Stimulated activated CD4-positive, alpha-beta T cell treated with anti-CD3 and anti-CD28 coated beads, Interleukin-4, amount 100 ng/mL, for 4 hours (primary cell): ENCODE measurements at places on chromosomes 6 and 20.

GRCh38 chr20:15487682-15488081 lies 1085.6 kb downstream of the KIF16B start:
- no peak for DNase-seq

DNA sequence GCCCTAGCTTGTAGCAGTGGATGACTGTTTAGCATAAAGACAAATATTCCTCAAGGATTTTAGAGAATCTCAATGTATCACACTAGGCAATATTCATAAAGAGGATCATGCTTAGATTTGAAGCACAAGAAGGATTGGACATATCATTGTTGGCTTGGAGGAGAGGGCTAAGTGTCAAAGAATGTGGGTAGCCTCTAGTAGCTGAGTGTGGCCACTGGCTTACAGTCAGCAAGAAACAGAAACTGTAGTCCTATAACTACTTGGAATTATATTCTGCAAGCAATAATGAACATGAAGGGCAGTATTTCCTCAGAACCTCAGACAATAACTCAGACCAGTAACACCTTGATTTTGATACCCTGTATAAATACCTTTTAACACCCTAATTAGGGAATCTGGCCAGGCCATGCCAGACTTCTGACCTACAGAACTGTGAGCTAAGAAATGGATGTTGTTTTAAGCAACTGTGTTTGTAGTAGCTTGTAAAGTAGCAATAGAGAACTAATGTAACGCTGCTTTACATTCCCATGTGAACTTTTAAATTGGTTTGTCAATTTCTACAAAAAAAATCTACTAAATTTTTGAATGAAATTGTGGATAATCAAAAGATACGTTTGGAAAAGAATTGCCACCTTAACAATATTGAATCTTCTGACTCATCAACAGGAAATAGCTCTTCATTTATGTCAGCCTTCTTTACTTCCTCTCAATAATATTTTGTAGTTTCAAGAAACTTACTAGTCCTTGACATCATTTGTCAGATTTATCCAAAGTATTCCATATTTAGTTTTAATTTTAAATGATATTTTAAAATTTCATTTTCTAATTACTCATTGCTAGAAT lies 65.2 kb upstream of the RSPO3 start:
- DNase-seq = no peak

- DNase-seq = no peak
Observed at GRCh38 chr6:17311595-17312311, 30.6 kb downstream of the RBM24 start.

- DNase-seq = no peak
Observed at GRCh38 chr6:164502833-164503232, 806.6 kb downstream of the C6orf118 start.

DNA sequence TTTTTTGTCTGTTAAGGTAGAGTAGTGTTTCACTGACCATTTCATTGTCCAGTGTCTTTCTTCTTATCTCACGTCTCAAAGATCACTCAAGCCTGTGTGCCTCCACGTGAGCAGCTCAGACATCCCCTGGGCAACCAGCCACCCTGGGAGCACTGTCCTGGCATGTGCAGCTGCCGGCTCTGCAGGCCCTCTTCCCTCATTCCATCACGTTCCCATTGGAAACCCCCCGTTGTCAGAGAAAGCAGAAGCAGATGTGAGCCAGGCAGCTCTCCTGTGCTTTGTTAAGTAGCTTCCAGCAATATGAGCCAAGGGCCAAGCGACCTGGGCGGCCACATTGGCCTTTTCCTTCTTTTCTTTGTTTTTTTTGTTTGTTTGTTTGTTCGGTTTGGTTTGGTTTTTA lies 233.2 kb upstream of the SYNDIG1 start:
- no peak for DNase-seq

DNA sequence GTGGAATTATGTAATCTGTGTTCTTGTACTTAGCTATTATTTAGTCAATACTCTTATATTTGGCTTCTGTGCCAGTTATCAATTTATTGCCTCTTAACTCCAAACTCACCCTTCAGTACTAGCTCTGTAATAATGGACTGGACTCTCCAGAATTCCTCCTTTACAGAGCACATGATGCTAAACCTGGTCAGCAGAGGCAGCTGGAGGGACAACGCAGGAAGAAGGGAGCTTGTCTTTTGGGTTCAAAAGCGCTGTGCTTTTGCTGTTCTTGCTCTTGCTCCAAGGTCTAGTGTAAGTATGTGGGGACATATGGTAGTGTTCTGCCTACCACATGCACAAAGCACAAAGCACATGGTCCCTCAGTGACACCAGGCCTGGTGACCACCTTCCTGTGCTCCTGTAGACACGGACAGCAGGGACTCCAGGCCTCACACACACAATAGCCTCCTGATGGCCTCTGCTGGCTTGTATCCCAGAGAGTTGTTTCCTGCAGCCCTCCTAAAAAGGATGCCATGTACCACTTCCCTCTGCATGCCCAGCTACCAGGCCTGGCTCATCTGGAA lies 46.1 kb downstream of the CHD6 start:
- no peak for DNase-seq

GRCh38 chr20:49172413-49172812 lies 15.7 kb downstream of the STAU1 start:
- no peak for DNase-seq

GRCh38 chr6:158161566-158162254 lies 6.4 kb downstream of the SERAC1 start:
- no peak for DNase-seq

DNA sequence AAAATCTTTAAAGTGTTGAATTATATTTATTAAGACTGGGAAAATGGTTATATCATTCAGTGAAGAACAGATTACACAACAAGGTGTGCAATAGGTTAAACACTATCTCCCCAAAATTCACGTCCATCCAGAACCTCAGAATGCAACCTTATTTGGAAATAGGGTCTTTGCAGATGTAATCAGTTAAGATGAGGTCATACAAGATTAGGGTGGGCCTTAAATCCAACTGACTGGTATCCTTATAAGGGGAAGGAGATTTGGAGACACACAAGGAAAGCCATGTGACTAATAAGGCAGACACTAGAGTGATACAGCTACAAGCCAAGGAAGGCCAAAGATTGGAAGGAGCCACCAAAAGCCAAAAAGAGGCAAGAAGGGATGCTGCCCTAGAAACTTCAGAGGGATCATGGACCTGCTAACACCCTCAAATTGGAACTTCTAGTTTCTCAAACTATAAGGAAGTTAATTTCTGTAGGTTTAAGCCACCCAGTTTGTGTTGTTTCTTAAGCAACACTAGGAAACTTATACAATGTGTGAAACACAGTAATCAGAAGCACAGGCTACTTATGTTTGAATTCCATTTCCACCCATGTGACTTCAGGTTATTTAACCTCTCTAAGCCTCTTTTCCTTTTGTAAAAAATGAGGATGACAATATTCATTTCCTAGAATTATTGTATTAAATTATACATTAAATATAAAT lies 16.9 kb downstream of the ILRUN start:
- DNase-seq = no peak

- DNase-seq = no peak
Observed at GRCh38 chr6:50654155-50654554, 59.2 kb upstream of the TFAP2D start.

GRCh38 chr6:40585651-40586269 lies 1.4 kb downstream of the LRFN2 start:
- no peak for DNase-seq

DNA sequence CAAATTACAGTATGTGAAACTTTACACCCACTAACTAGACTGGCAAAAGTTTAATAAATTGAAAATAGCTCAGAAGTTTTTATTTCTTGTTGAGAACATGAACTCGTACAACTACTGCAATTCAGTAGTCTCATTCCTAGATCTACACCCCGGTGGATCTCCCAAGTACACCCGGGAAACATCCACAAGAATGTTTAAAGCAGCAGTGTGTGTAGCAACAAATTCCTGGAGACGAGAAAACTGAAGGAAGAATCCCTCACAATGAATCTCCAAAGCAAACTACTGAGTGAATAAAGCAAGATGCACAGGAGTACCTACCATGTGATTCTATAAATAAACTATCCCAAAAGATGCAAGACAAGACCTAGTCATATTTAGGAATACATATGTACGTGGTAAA lies 954.0 kb upstream of the MAP3K7 start:
- DNase-seq = no peak

DNA sequence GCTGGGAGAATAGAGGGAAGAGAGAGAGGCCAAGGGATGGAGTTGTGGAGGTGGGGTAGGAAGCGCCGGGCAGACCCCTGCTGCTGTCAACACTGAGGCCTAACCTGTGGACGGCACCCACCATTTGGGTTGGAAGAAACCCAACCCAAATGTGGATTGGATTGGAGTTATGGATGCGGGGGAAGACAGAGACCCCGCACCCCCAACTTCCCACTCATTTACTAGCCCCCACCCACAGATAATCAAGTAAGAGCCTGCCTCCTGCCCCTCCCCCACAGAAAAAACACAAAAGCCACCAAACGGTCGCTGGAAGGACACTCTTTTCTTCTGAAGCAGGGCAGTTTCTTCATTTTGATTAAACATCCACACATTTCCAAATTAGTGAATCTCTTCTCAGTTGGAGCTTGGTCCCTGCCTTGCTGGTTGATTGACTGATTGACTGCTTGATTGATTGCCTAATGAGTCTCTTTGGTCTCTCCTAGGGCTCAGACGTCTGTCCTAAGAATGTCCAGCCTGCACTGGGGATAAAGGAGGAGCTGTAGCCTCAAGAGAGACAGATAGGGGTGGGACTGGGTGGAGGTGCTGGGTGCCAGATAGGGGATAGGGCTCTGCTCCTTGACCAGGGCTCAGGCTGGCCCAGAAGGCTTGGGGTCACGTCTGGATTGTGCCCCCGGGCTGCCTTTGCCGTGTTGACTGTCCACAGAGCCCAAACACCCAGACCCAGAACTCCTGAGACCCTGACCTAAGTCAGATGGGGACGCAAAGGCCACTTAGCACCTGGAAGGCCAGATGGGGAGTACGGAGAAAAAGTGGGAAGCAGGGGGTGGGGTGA lies 74.9 kb upstream of the FOXP4 start:
- no peak for DNase-seq

GRCh38 chr6:16243055-16243454 lies 4.7 kb downstream of the GMPR start:
- DNase-seq = no peak

GRCh38 chr6:39424831-39425230 lies 102.3 kb upstream of the KCNK16 start:
- no peak for DNase-seq

GRCh38 chr20:9156529-9157280 lies 87.8 kb downstream of the PLCB4 start:
- no peak for DNase-seq

DNA sequence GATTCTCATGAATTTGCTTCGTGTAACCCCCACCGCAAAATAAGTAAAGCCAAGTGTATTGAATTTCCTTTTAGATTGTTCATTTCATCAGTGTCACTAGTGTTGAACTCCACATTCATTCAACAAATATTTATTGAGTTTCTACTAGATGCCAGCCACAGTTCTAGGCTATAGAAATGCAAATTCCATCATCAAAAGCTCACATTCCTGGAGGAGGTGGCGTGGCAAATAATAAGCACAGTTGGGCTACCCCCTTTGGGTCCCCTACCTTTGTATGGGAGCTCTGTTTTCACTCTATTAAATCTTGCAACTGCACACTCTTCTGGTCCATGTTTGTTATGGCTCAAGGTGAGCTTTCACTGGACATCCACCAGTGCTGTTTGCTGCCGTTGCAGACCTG lies 12.7 kb upstream of the ME1 start:
- DNase-seq = no peak

DNA sequence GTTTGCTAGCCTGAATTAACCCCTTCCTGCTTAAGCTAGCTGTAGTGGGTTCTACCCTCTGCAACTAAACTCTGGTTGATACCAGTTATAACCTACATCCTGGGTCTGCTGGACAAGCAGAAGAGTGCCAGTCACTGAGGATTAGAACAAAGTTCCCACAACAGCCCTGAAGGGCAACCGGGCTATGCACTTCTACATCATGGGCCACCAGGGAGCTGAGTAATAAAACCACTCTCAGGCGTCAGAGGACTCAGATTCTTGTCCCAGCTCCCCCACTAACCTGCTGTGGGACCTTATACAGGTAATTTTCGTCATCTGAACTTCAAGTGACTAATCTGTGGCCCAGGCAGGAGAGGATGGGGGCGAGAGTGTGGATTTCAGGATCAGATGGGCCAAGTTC lies 56.8 kb downstream of the EYA2 start:
- DNase-seq = no peak

DNA sequence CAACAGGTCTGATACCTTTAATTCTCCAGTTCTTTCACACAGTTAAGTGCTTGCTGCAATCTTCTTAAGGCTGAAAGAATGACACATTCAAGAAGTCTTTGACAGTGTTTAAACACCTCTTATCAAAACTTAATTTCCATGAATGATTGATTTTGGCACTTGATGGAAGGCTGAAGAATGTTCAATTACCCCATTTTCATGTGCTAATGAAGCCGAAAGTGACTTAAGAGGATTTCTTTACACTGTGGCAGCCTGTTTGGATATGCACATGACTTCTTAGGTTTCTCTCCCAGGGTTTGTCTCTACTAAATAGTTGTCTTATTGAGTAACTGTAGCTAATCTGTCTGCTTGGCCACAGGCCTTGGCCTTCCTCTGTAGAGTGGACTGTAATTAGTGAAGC lies 81.1 kb upstream of the PRDM1 start:
- no peak for DNase-seq

DNA sequence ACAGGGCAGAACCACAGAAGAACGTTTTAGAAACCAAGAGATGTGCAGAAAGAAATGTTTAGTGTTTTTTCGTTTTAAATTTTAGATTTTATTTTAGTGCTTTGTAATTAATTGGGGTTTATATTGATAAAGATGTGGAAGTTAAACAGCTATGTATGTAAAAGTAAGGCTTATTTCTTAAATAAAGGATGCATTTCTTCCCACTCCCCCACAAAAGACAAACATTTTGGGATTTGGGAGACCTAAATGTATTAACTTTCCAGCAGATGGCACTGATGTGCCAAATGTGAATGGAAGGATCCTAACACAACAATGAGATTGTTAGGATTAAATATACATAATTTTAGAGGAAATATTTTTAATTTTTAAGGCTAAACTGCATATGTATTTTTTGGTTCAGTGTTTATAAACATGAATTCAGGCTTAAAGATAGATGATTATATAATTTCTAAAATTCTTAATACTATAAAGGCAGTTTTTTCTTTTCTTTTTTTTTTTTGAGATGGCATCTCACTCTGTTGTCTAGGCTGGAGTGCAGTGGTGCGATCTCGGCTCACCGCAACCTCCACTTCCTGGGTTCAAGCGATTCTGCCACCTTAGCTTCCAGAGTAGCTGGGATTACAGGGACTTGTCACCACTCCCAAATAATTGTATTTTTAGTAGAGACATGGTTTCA lies 12.0 kb downstream of the PFDN4 start:
- DNase-seq = no peak

- no peak for DNase-seq
Observed at GRCh38 chr6:117771403-117771802, 96.1 kb downstream of the NUS1 start.
